ENCODE measurements at places on chromosomes 4 and X.

- DNase-seq = no peak
These were observed 424.5 kb upstream of the CTSO start for GRCh38 chr4:156378033-156378665.

DNA sequence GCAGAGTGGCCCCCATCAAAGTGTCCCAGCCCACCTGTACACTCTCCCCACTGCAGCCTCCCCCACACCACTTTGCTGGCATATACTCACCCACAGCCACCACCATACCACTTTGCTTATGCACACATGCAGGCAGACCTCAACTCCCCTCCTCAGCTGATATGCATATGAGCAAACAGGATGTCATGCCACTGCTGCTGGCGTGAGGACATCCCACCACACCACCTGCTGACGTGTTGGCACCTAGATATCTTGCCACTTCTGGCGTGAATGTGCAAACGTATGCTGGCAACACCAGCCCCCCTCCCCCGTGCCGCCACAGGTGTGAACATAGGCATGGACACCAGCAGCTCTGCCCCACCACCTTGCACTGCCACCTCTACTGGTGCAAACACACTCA is 22.4 kb upstream of the MAGEA8 start:
- no peak for DNase-seq

- DNase-seq = no peak
These were observed 217.2 kb upstream of the BOD1L1 start for GRCh38 chr4:13844740-13845139.

GRCh38 chrX:107597264-107597663 is 31.0 kb upstream of the PRPS1 start:
- no peak for DNase-seq

DNA sequence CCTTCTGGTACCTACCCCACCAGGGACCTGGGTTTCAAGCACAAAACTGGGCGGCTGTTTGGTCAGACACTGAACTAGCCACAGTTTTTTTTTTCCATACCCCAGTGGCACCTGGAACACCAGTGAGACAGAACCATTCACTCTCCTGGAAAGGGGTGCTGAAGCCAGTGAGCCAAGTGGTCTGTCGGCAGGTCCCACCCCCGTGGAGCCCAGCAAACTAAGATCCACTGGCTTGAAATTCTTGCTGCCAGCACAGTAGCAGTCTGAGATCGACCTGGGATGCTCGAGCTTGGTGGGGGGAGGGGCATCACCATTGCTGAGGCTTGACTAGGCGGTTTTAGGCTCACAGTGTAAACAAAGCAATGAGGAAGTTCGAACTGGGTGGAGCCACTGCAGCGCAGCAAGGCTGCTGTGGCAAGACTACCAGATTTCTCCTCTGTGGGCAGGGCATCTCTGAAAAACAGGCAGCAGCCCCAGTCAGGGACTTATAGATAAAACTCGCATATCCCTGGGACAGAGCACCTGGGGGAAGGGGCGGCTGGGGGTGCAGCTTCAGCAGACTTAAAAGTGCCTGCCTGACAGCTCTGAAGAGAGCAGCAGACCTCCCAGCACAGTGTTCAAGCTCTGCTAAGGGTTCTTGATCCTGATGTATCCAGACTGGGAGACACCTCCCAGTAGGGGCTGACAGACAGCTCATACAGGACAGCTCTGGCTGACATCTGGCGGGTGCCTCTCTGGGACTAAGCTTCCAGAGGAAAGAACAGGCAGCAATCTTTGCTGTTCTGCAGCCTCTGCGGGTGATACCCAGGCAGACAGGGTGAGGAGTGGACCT is 223.0 kb downstream of the COX18 start:
- no peak for DNase-seq

GRCh38 chrX:46796574-46797191 is 37.8 kb upstream of the SLC9A7 start:
- DNase-seq = peak; percentile 61

- no peak for DNase-seq
These were observed 11.8 kb upstream of the PGK1 start for GRCh38 chrX:78092296-78092695.
